Myocyte (in vitro differentiated cells): ENCODE measurements at places on chromosomes 4 and X. TPM values are rescaled to one million over a fixed set of nuclear protein-coding genes. Genes with fewer than 3 reads are reported as not detected.
A peak's percentile ranks its signal among the peaks of the same experiment; 100 is the strongest.

DNA sequence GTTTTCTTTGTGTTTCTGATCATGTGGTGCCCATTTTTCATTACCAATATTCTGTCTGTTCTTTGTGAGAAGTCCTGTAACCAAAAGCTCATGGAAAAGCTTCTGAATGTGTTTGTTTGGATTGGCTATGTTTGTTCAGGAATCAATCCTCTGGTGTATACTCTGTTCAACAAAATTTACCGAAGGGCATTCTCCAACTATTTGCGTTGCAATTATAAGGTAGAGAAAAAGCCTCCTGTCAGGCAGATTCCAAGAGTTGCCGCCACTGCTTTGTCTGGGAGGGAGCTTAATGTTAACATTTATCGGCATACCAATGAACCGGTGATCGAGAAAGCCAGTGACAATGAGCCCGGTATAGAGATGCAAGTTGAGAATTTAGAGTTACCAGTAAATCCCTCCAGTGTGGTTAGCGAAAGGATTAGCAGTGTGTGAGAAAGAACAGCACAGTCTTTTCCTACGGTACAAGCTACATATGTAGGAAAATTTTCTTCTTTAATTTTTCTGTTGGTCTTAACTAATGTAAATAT is 110.4 kb downstream of the IL13RA2 start:
- DNase-seq = no peak

DNA sequence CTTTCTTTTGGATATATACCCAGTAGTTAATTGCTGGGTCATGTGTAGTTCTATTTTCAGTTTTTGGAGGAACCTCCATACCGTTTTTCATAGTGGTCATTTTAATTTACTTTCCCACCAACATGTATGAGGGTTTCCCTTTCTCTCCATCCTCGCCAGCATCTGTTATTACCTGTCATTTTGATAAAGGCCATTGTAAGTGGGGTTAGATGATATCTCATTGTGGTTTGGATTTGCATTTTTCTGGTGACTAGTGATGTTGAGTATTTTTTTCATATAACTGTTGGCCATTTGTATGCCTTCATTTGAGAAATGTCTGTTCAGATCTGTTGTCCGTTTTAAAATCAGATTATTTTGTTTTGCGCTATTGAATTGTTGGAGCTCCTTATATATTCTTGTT is 28.8 kb upstream of the CXCL2 start:
- DNase-seq = no peak

- no peak for DNase-seq
Observed at GRCh38 chr4:154985673-154986072, 204.6 kb downstream of the RBM46 start.

DNA sequence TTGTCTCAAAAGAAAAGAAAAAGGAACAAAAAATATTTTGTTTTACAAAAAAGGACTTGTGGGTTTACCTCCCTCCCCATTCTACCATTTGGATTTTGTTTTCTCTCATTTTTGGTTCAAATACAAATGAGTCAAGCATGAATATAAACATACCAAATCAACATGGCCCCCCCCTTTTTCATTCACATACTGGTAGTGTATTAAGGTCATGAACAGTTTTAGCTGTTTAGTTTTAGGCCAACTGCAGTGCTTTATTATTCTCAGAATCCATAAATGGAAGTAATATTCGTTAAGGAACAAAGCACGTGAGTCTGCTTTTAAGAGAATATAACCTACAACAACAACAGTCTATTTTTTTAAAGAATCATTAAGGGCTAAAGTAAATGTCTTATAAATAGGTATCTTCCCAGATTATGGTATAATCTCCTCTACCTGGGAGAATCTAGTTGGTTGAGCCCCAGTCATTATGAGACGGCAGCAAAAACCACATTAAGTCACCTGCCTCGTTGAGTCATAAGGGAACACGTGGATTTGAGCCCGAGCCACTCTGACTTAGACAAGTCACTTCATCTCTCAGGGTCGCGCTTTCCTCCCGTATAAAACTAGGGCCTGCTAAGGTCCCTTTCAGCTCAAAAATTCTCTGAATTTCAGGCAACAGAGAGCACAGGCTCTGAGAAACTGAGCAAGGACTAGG is 26.7 kb downstream of the BCLAF3 start:
- DNase-seq = no peak

DNA sequence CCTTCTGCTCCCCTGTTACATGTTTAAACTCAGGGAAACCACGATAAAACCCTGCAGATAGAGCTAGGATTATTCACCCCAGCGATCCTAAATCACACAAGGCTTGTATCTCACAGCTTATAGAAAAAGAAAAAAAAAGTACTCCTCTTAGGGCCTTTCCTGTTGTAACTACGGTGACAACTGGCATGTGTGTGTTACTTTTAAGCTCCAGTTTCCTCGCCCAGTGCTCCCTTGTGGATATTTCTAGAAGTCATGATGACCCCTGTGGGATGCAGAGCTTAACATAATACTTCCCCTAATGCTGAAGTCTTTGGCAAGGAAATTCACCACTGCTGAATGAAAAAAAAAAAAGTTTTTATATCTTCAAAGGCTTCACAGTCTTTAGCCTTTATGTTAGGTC is 114.7 kb downstream of the NWD2 start:
- DNase-seq = no peak

DNAJB14 gene
- total RNA-seq = 33.1 and 39.7 TPM in 2 replicates

- peak; percentile 61 for DNase-seq
Observed at GRCh38 chrX:45714866-45715265, 514.2 kb upstream of the DIPK2B start.

TBC1D19 gene
- 60.7 and 69.9 TPM in 2 replicates for total RNA-seq

GRCh38 chr4:165378745-165379677 is at the start of gene CPE:
CPE (plus strand) TSS chr4:165379008; CDS start chr4:165379222, 214 bp downstream.
- peak; percentile 76 for DNase-seq

GRCh38 chrX:40086569-40087335 is 11.0 kb downstream of the BCOR start:
- no peak for DNase-seq

DNA sequence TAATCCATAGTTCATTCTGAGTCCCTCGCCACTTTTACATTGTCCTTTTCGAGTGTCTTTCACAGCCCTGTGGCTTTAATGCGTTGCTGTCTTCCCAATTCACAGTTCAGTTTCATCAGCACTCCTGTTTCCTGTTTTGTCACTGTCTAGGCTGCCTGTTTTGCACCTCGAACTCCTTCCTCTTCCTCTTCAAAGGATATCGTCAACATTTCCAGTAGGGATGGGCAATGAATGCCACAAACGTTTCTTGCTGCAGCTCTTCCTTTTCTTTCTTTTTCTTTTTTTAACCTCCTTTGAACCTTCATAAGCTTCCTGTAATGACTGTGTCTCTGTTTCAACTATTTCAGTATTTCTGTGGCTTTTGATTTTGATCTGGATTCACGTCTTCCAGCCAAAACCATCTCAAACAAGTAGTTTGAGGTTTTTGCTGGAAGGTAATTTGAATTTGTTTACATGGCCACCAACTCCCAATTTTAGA is 105.4 kb downstream of the ANXA3 start:
- DNase-seq = no peak

- no peak for DNase-seq
Observed at GRCh38 chr4:94412019-94412657, 39.6 kb upstream of the PDLIM5 start.

FGFR3 gene
- 0.10 TPM in 1 of 2 replicates, not detected in the other for total RNA-seq

GRCh38 chrX:105701310-105702052 is 120.9 kb upstream of the NRK start:
- peak; percentile 27 for DNase-seq
